ENCODE measurements at places on chromosomes 13 and 19.
A peak's percentile ranks its signal among the peaks of the same experiment; 100 is the strongest.

DNA sequence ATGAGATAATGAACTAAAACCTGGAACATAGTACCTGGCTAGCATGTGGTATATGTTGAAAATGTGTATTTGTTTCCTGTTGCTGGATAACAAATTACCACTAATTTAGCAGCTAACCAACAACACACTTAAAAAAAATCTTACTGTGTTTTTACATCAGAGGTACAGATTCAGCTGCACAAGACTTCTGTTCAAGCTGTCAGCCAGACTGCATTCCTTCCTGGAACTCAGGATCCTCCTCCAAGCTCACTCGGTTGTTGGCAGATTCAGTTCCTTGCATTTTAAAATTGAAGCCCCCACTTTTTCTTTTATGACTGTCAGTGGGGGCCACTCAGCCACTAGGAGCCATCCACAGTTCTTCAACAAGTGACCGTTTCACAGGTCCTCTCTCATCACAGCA, 246.9 kb upstream of the DACH1 start:
- DNase-seq, result no peak
- H3K4me1 ChIP-seq, result no peaks in the 10 kb centered on the region
- H3K4me3 ChIP-seq, result no peak overlapping the region
- no peaks in the 10 kb centered on the region for H3K27me3 ChIP-seq
- H3K36me3 ChIP-seq, result no peaks in the 10 kb centered on the region

DNA sequence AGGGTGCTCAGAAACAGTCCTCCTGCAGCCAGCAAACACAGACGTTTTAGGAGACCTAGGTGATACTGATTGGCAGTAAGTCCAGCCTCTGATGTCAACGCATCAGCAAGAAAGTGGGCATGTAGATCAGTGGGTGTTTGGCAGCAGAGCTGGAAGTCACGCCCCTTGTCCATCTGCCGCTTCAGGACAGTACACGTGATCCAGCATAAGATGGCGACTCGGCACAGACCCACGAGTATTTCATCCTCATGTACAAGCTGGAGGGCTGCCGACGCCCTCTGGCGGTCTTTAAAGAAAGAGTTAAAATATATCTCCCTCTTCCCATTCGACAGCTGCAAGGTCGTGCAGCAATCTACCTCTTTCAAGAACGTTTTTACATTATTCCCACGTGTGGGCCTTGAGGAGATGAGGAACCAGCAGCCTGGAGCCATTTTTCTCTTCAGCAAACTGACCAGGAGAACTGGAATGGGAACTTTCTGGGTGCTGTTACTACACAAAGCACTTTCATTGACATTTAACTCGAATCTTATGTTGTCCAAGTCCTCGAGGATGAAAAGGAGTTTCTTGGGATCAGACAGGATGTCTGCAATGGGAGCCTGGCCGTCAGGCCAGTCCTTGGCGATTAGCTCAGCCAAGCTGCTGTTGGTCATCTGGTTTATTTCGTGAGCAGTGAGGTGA, 22.3 kb downstream of the NLRP11 start:
- DNase-seq, result peak; percentile 29
- no peaks in the 10 kb centered on the region for H3K36me3 ChIP-seq
- H3K4me1 ChIP-seq, result peaks cover 8% of the 10 kb centered on the region

GRCh38 chr13:23639674-23640073, 69.5 kb downstream of the TNFRSF19 start:
- no peak for DNase-seq
- H3K4me3 ChIP-seq, result no peak overlapping the region
- H3K4me1 ChIP-seq, result no peaks in the 10 kb centered on the region
- H3K27me3 ChIP-seq, result no peaks in the 10 kb centered on the region
- peaks cover 6% of the 10 kb centered on the region for H3K36me3 ChIP-seq

DNA sequence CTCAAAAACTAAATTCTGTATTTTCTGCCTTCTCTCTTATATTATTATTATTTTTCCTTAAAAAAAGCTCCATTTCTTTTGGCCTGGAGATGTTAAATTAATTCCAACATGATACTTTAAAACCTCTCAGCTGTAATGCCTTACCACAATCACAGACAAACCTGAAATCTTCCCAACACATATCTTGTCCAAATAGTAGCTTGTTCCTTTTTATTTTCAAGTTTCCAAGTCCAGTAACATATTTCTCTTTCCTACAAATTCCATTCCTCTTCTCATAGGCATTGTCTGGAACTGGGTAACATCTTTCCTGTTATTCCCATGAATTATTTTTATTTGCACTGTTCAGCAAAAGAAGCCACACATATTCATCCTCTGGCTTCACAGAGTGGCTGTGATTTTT, 137.0 kb downstream of the SLITRK6 start:
- no peak overlapping the region for H3K4me3 ChIP-seq
- DNase-seq, result no peak
- H3K27me3 ChIP-seq, result no peaks in the 10 kb centered on the region
- no peak overlapping the region for H3K27ac ChIP-seq
- H3K4me1 ChIP-seq, result no peaks in the 10 kb centered on the region

DNA sequence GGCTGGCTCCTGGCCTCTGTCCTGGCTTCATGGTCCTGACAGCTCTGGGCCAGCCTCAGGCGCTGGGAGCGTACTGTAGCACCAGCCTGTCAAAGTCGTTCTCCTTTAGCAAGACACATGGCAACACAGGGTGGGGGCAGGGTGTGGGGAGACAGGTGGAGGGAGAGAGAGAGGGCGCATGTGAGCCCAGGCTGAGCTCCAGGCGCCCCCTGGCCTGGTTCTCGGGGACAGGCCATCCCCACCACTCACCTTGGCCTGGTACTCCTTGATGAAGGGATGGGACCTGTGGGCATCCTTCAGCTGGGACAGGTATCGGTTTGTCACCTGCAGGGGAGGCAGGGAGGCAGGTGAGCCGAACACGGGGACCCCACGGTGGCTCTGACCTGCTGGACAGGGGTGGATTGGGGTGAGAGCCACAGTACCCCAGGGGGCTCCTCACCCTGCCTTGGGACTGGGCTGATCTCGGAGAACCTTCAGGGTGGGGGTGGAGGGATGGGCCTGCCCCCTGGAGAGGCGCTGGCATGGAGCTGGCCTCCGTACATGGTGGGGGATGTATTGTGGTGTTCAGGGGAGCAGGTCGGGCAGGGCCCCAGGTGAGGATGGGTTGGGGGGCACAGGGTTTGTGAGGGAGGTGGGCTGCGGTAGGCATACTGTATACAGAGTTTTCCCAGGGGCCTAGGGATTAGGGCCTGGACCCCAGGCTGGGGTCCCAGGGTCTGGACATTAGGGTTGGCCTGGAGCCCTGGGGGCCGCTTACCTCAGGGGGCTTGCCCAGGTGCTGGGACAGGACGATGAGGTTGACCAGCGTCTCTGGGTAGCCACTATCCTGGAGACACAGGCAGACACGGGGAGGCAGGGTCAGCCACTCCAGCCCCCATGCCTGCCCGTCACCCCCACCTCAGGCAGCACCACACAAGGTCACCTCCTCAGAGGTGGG, 3.9 kb upstream of the CERS1 start:
- no peaks in the 10 kb centered on the region for H3K27me3 ChIP-seq
- H3K4me3 ChIP-seq, result no peak overlapping the region
- H3K4me1 ChIP-seq, result no peaks in the 10 kb centered on the region
- H3K36me3 ChIP-seq, result no peaks in the 10 kb centered on the region
- DNase-seq, result no peak

DNA sequence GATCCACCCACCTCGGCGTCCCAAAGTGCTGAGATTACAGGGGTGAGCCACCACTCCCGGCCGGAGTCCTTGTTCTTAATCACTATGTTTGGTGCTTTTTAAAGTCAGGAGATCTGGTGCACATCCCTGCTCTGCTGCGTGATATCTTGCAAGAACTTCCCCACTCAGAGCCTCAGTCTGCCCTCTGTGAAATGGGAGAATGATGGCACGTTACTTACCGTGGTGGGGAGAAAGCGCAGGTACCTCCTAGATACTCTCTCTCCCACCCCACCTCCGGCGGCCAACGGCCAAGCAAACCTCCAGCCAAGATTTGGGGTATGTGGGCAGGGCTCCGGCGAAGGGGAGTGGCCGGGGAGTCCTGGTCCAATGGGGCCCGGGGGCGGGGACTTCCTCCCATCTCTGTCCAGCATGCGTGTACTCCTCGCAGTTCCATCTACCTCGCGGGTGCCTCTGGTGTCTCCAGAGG, at the start of gene RYR1:
TSS of gene RYR1 (plus strand) at position 424 of the 466 bp plus-strand sequence. CDS start 139 bp downstream, outside the sequence.
- peak; percentile 57 for DNase-seq
- no peaks in the 10 kb centered on the region for H3K4me1 ChIP-seq
- no peak within 1 kb of the TSS for H3K4me3 ChIP-seq
- H3K27me3 ChIP-seq, result no peaks in the 10 kb centered on the region
- no peak within 1 kb of the TSS for H3K27ac ChIP-seq
- no peaks in the 10 kb centered on the region for H3K36me3 ChIP-seq

DNA sequence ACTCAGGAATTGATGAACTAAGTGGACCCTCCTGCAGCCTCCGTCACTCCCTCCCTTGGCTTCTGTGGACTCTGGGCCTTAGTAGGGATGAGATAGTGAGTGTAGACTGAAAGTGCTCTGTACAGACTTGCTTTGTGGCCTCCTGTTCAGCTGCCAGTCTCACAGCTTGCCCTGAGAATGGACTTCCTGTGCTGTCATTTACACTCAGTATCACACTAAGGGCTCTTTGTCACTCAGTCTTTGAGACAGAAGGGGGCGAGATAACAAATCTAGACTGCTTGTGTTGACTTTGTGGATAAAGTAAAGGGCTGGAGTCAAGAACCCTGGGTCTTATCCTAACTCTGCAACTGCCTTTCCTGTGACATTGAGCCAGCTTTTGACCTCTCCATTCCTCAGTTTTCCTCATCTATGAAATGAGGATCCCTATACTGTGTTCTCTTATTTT, 21.0 kb upstream of the SPRY2 start:
- DNase-seq, result no peak
- H3K4me3 ChIP-seq, result no peak overlapping the region
- no peaks in the 10 kb centered on the region for H3K36me3 ChIP-seq
- no peak overlapping the region for H3K27ac ChIP-seq
- H3K4me1 ChIP-seq, result peaks cover 2% of the 10 kb centered on the region

GRCh38 chr19:55304279-55304978, 20.6 kb downstream of the BRSK1 start:
- peaks cover 2% of the 10 kb centered on the region for H3K36me3 ChIP-seq
- no peak overlapping the region for H3K4me3 ChIP-seq
- H3K4me1 ChIP-seq, result no peaks in the 10 kb centered on the region
- no peak overlapping the region for H3K27ac ChIP-seq

GRCh38 chr13:26325876-26326275, 71.9 kb downstream of the CDK8 start:
- H3K27me3 ChIP-seq, result no peaks in the 10 kb centered on the region
- no peak overlapping the region for H3K4me3 ChIP-seq
- H3K27ac ChIP-seq, result no peak overlapping the region

DNA sequence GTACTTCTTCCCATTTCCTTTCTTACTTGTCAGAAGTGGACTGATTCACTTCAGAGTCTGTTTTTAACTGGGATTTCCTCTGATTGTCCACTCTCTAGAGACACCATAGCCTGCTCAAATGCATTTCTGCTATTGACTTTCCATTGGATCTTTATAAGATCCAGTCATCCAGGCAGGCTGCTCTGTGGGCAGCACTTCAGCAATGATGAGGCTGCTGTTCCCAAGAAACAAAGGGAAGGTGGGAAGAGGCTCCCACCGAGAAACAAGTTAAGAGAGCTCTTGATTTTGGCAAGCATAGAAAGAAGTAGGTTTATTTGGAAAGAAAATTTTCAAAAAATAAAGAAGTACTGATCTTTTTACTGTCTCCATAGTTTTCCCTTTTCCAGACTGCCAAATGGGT, 125.8 kb upstream of the STARD13 start:
- H3K27ac ChIP-seq, result no peak overlapping the region
- no peak overlapping the region for H3K4me3 ChIP-seq
- no peak for DNase-seq
- H3K36me3 ChIP-seq, result no peaks in the 10 kb centered on the region
- no peaks in the 10 kb centered on the region for H3K27me3 ChIP-seq

DNA sequence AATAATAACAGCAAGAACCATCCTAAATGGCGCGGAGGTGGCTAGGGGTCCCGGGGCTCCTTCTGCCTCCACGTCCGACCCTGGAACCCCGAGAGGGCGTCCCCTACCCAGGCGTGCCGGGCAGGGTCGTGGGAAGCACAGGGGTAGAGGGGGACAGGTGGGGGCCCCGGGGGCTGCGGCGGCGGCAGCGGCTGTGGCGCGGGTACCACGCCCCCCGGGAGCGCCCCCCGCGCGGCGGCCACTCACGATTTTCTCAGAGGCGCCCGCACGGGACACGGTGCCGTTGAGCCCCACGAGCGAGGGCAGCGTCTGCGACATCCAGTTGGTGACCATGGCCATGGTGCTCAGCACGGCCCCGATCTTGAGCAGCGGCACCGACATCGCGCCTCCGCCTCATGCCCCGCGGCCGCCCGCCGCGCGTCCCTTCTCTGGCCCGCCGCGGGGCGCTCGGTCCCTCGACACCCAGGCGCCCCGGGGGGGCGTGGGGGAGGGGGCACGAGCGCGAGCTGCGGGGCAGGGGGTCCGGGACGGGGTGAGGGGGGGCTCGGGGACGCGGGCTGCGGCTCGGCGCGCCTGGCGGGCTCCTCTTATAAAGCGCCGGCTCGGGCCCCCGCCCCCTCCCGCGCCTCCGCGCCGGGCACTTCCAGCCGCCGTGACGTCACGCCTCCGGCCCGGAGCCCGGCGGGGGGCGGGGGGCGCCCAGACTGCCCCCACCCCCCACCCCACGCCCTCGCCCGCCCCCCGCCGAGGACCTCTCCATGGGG, 22.9 kb downstream of the OLFM2 start:
- peaks cover 3% of the 10 kb centered on the region for H3K4me1 ChIP-seq
- H3K27ac ChIP-seq, result no peak overlapping the region
- H3K4me3 ChIP-seq, result no peak overlapping the region
- DNase-seq, result no peak

DNA sequence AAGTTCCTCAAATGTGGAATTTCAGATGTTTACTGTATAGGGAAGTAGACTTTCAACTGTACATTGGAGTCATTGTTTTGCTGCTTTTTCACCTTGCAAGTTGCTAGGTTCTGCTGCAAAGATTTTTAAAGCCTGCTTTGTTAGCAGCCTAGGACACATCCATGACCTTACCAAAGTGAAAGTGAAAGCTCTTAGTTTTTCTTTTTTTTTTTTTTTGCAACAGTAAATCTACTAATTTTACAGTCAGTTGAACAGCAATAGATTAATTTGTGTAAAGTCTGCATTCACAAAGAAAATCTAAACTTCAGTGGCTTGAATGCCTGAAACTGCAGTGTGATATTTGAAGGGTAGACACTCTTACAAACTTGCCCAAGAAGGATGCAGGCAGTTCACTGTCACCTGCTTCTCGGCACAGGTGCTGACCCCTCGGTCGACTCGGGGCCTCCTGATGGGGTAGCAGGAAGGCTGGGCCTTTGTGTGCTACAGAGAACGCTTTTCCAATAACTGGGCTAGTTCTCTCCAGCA, 5.0 kb upstream of the MTIF3 start:
- no peak for DNase-seq
- H3K4me3 ChIP-seq, result peak overlapping the region; percentile 69
- peaks cover 2% of the 10 kb centered on the region for H3K4me1 ChIP-seq
- no peaks in the 10 kb centered on the region for H3K27me3 ChIP-seq

GRCh38 chr19:4922530-4923275, 13.4 kb downstream of the UHRF1 start:
- no peak overlapping the region for H3K4me3 ChIP-seq
- H3K36me3 ChIP-seq, result no peaks in the 10 kb centered on the region
- H3K4me1 ChIP-seq, result no peaks in the 10 kb centered on the region
- no peak overlapping the region for H3K27ac ChIP-seq

All from kidney (tissue), 22 donors.